ENCODE measurements at places on chromosomes 6 and 20.

GRCh38 chr20:47784599-47785310, 526 bp downstream of the SULF2 start:
- peak; percentile 58 for DNase-seq

DNA sequence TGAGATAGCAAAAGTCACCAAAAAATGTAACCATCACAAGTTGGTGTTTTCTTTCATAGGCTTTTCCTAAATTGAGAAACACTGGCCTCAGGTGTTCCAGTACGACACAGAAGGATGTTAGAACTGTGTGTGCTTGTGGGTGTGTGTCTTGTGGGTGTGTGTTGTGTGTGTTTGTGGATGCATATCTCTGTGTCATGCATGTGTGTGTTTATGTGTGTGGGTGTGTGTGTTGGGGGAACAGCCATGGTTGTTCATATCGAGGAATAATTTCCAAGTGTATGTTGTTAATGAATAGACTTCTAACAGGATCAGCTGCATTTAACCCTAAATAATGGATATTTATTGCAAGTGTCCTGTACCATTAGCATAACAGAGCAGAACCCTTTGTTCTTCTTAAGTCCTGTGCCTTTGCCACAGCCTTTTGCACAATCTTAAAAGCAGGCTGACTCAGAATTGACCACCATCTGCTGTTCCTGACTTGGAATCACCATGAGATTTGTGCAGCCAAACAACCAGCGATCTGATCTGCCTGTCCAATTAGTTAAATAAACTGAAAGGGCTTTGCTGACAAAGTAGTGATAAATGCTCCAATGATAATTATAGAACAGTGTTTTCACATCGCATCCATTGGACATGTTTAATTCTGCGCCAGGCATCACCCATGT, 7.6 kb downstream of the CD93 start:
- no peak for DNase-seq

- DNase-seq = no peak
Observed at GRCh38 chr6:18353251-18353650, 33.9 kb upstream of the RNF144B start.

- DNase-seq = peak; percentile 44
Observed at GRCh38 chr6:115443825-115444478, 616.7 kb downstream of the FRK start.

DNA sequence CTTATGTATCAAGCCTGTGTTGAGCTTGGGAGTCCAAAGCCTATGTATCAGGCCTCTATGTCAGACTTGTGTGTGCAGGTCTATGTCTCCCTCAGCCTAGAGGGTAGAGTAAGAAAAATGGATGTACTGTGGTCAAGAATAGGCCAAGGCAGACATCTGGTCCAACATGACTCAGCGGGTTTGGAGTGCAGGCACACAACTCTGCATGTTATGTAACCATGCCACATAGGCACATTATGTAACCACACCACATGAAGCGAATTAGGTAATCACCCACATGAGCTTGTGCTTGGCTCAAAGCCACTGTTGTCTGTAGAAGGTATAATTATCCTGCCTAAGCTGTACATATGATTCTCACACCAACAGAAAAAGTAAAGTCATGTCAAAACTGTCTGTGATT, 1190.5 kb upstream of the EYS start:
- no peak for DNase-seq

DNA sequence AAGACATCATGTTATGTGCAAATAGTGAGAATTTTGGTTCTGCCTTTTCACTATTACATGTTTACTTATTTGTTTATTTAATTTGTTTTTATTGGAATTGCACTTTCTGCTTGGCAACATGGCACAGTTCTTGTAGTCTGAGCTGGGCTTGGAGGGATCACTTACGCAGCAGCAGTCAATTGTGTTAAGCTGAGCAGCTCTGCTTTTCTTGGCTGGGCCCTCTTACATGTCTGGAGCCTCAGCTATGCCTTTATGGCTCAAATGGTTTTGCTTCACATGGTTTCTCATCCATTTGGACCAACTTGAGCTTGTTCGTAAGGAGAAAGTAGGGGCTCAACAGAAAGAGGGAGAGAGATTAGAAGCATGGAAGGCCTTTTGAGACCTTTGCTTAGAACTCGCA, 327.5 kb upstream of the EPHA7 start:
- no peak for DNase-seq

All from HAP-1 (cell line).